ENCODE measurements at places on chromosomes 13 and 19.

- DNase-seq = no peak
Observed at GRCh38 chr19:16001481-16002312, 52.9 kb downstream of the OR10H4 start.

- no peak for DNase-seq
Observed at GRCh38 chr13:77981281-77981881, 62.8 kb upstream of the EDNRB start.

DNA sequence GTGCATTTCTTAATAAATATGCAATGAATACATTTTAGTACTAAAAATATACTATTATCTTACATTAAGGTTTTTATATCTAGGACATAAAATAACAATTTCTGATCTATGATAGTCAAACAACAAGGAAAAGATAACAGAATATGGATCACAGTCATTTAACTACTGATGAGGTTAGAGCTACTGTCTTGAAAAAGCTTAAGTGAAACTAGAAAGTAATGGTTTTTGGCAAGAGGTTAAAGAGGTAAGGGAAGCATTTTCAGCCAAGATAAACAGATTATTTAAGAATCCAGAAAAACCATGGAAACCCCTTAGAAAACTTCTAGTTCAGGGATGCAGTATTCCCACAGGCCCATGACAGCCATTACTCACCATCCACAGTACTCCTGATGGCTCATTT is 787.4 kb downstream of the DACH1 start:
- DNase-seq = no peak

GRCh38 chr19:13938301-13939064 is at the start of gene PODNL1:
TSS of gene PODNL1 (minus strand) at chr19:13938417. CDS start at chr19:13938181, 236 bp downstream.
- DNase-seq = no peak

- DNase-seq = no peak
Observed at GRCh38 chr19:30364866-30365800, 7.1 kb upstream of the ZNF536 start.

GRCh38 chr19:14342809-14343208 is 38.4 kb upstream of the ADGRE5 start:
- no peak for DNase-seq

GRCh38 chr19:19342086-19343015 is 21.7 kb downstream of the MAU2 start:
- peak; percentile 68 for DNase-seq

DNA sequence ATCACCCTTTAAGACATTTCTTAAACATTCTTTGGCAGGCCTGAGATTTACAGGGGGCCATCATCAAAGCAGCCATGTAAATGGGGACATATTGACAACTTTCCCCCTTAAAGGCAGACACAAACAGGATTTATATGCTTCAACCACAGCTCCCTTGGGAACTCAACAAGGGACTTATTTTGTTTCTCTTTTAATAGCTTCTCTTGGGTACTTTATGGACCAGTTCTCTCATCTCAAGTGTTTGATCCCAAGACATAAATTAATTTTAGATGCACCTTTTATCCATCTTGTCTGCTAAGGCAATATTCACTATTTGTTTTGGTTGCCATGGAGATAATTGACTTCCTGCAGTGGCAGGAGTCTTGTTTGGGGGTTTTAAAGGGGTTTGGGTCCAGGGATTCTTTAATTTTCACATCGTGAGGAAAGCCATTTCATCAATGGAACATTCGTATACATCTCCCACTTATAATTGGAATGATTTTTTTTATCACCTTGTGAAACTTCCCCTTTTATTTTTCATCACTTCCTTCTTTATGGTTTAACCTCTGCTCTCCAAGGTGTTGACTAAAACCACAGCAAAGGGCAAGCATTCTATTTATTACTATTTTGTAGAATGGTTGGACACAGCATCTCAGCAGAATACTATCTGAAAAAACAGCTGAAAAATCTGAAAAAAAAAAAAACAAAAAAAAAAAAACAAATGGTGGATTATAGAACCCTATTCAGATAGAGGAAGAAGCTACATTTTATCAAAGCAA is 726.0 kb downstream of the DIAPH3 start:
- DNase-seq = no peak

DNA sequence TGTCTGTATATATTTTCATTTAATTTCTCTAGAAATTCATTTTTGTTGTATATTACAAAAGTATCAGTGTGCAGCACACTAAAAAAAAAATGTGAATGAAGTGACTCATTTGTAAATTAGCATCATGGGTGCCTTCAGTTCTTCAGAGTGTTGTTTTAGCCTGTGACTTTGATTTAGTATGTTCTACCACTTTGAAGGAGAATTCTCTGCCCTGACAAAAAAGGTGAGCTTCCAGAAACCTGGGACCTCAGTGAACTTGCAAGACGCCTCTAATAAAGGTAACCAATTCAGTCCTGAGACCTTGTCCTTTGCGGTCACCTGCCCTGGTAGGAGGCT is 2.4 kb downstream of the METTL21C start:
- no peak for DNase-seq

DNA sequence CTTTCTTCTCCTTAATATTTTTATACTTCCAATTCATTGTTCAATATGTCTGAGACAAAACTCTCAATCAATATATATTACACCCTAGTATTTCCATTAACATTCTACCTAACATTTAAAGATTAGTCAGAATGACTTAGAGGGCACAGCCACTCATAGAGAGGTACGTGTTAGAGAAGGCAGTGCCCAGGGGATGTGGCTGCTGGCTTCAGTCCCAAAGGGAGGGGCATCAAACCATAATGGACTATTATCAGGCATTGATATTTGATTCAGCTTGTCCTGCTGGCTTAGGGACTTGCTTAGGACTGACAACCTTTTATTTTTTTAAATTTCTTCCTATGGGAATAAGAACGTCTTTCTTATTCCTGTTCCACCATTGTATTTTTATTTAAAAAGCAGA is 1392.0 kb upstream of the ATXN8OS start:
- peak; percentile 9 for DNase-seq

DNA sequence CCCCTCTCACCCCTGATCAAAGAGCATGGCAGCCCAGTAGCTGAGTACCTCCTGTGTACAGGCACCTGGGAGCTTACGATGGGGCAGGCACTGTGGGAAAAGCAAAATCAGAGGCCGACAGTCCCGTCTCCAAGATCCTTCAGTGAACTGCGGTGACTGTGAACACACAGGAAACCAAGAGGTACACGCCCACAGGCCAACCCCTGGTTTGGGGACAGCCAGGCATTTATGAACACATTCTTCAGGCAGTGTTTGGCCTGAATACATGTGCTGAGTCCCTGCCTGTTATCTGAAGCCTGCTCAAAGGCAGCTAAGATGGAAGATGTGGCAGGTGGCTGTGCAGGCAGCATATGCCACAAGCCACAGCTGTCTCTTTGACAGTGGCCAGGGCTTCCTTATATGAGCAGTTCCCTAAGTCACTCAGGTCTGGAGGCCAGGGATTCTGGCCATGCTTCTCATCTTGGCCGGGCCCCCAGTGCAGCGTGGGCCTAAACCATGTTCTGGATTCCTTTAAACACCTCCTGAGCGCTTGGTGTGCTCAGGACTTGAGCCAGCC is 123.6 kb downstream of the UQCRFS1 start:
- DNase-seq = no peak

DNA sequence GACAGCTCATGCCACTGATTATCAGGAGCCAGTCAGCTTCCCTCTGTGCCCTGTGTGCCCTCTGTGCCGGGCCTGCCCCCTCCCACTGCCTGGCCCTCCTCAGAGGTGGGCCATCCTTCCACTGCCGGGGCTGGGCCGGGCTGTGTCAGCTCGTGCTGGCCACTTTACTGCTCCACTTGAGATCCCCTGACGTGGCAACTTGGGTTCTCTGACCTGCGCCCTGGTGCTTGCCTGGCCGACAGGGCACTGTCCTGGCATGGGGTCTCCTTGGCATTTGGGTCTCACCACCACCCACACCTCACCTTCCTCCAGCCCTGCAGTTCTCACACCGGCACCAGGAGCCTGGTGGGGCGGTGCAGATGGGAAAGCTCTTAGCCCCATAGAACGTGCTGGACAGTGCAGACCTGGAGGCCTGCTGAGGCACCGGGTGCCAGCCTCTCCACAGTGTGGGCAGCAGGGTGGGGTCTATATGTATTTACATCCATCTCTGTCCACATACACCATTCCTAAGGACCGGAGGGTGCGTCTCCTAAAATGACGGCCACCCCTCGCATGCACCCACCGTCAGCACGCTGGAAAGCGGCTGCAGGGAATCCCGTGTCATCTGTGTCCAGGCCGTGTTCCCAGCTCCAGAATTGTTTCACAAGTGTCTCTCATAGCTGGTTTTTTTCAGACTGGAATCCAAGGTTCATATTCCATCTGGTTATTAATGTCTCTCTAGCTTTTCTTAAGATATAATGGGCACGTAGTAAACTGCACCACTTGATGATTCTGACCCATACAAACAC is 11.8 kb downstream of the DAZAP1 start:
- DNase-seq = no peak

DNA sequence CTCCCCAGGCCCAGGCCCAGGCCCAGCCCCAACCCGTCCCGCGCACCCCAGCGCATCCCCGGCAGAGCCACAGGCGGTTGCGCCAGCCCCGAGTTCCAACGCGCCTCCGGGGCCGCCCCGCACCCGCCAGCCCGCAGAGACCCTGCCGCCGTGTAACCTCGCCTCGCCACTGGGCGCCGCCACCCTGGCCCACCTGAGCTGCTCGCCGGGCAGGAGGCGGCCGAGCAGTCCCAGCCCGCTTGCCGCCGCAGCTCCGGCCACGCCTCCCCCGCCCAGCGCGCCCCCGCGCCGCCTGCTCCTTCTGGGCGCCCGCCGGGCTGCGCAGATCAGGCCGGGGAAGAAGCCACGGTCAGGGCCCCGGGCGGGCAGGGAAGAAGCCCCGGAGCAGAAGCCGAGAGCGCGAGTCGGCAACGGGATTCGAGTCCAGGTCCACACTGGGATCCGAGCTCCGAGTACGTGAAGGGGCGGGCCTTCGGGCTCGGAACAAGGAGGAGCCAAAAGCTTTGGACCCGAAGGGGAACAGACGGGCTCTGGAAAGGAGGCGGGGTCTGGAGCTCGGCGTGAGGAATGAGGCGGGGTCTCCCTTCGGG is at the start of gene MBOAT7:
Gene MBOAT7 (minus strand): TSS at position 436 of the 590 bp plus-strand sequence. CDS start 1,072 bp downstream, outside the sequence.
- DNase-seq = no peak

DNA sequence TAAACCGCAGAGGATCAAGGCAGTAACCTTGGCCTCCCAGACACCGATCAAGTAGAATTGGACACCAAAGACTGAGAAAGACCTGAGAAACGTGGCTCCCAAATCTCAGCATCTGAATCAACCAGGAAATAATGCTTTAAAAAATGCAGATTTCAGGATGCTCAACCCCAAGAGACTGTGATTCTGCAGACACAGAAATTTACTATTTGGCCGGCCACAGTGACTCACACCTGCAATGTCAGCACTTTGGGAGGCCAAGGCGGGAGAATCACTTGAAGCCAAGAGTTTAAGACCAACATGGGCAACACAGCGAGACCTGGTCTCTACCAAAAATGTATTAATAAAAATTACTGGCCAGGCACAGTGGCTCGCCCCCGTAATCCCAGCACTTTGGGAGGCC is 6.2 kb downstream of the ABCC4 start:
- DNase-seq = no peak

- DNase-seq = no peak
Observed at GRCh38 chr19:6473647-6474046, 7.9 kb downstream of the DENND1C start.

- DNase-seq = no peak
Observed at GRCh38 chr13:27408074-27408473, 16.3 kb upstream of the GTF3A start.

- DNase-seq = no peak
Observed at GRCh38 chr19:43789029-43789428, 8.3 kb upstream of the KCNN4 start.

DNA sequence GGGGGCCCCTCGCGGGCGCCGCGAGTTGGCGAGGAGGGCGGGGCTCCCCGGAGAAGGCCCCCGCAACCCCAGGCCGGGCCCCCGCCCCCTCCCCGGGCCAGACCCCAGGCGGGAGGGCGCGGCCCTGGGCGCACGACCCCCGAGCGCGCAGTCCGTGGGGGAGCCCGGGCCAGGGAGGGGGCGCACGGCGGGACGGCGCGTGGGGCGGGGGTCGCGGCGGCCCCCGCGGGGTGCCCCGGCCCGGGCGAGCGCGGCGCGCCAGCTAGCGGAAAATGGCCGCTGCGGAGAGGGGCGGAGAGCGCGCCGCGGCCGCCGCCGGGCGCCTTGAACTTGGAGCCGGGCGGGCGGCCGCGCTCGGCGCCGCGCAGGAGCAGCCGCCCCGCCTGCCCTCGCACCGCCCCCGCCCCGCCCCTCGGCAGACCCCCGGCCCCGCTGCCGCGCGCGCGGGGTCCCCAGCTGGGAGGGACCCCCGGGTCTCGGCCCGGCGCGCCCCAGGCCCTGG is 6.4 kb upstream of the NFIC start:
- DNase-seq = no peak

- no peak for DNase-seq
Observed at GRCh38 chr19:14505488-14506239, 9.7 kb upstream of the GIPC1 start.

DNA sequence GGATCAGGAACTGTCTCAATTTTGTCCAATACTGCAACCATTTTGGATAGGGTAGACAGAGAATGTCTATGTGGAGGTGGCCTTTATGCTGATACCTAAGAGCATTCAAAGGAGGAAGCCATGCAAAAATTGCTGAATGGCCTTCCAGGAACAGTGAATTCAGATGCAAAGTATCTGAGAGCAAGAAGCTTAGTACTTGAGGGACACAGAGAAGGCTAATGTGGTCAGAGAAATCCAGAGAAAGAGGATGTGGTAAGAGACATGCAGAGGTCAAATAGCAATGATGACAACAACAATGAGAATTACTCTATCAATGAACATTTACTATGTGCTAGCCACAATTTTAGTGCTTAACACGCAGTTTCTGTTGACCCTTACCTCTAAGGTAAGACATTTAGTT is 785.6 kb upstream of the KLHL1 start:
- no peak for DNase-seq

GRCh38 chr19:32265995-32266394 is 79.4 kb upstream of the ZNF507 start:
- DNase-seq = no peak

GRCh38 chr19:29308977-29309590 is 96.1 kb upstream of the UQCRFS1 start:
- no peak for DNase-seq

GRCh38 chr13:100899720-100900316 is 225.2 kb upstream of the TMTC4 start:
- DNase-seq = no peak

GRCh38 chr19:19606021-19606420 is 12.5 kb downstream of the PBX4 start:
- DNase-seq = no peak
